SIG-M5 (cell line): ENCODE measurements at places on chromosomes 6 and 20.

DNA sequence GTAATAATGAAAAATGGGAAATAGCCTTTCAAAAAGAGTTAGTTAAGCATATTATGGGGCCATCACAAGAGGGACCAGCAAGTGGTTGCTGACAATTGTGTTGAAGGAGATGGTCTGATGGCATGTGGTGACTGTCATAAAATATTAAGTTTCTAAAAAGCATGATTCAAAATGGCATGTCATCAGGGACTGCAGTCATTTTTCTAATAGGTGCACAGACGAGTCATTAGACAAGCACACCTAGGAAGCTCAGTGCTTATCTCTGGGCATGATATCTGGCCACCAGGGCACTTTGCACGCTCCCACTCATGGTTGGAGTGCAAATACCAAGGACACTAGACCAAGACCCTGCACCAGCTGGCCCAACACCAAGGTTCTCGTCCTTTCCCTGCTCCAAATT lies 226.5 kb downstream of the ANKRD60 start:
- no peak for DNase-seq

GRCh38 chr6:10170816-10171215 lies 244.1 kb downstream of the TFAP2A start:
- no peak for DNase-seq

DNA sequence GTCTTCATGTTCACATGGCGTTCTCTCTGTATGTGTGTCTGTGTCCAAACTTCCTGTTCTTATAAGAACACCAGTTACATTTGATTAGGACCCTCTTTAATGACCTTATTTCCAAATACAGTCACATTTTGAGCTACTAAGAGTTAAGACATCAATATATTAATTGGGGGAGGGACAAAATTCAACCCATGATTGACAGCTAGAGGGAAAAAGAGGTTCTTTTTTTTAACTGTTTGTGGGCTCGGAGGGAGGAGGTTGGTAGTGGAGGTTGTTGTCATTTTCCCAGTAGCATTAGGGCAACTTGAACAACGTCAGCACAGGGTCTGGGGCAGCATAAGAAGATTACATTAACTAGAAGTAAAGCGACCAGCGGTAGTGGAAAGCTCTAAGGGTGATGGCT lies 2.3 kb upstream of the GMDS start:
- no peak for DNase-seq

- no peak for DNase-seq
Observed at GRCh38 chr6:150263765-150264404, 104.9 kb upstream of the IYD start.

GRCh38 chr20:24011282-24011681 lies 22.7 kb upstream of the GGTLC1 start:
- no peak for DNase-seq

GRCh38 chr20:4820806-4821518 lies 99.3 kb downstream of the PRND start:
- DNase-seq: no peak

GRCh38 chr6:105600336-105601260 lies 197.7 kb upstream of the PREP start:
- DNase-seq: no peak
